ENCODE measurements at places on chromosomes 7 and 10.
A peak's percentile ranks its signal among the peaks of the same experiment; 100 is the strongest.

GRCh38 chr10:88473989-88474883 lies 108.9 kb downstream of the RNLS start:
- no peak for DNase-seq

DNA sequence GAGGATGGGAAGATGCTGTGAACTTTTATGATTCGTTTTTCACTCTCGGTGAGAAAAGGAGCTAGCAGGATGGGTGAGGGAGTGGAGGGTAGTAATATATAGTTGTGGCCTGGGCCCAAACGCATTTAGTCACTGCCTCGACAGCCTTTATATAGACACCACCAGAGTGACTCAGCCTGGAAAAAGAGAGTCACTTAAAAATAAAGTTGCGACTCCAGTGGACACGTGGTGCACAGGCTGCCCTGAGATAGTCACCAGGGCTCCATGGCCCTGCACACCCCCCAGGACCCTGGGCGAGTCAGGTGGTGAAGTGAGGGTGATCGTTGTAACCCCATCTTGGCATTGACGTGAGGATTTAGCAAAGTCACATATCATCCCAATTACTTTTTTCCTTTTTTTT lies 106.7 kb downstream of the CUX1 start:
- DNase-seq, result no peak

- DNase-seq, result no peak
These were observed 19.6 kb downstream of the ZAN start for GRCh38 chr7:100752994-100753393.

- DNase-seq, result peak; percentile 75
These were observed 7.1 kb downstream of the PI4K2A start for GRCh38 chr10:97647556-97647955.

GRCh38 chr7:10913457-10913856 lies 60.2 kb upstream of the PHF14 start:
- DNase-seq, result peak; percentile 5

- no peak for DNase-seq
These were observed 28.0 kb downstream of the GLCCI1 start for GRCh38 chr7:7996568-7996967.

GRCh38 chr7:24981171-24981951 lies 1.4 kb upstream of the OSBPL3 start:
- DNase-seq, result peak; percentile 64

- DNase-seq, result no peak
These were observed 26.6 kb upstream of the FOXP2 start for GRCh38 chr7:114388021-114388420.

- peak; percentile 61 for DNase-seq
These were observed 39.5 kb downstream of the NT5C2 start for GRCh38 chr10:103153302-103154197.

- no peak for DNase-seq
These were observed 16.9 kb downstream of the NOM1 start for GRCh38 chr7:156966387-156966786.

DNA sequence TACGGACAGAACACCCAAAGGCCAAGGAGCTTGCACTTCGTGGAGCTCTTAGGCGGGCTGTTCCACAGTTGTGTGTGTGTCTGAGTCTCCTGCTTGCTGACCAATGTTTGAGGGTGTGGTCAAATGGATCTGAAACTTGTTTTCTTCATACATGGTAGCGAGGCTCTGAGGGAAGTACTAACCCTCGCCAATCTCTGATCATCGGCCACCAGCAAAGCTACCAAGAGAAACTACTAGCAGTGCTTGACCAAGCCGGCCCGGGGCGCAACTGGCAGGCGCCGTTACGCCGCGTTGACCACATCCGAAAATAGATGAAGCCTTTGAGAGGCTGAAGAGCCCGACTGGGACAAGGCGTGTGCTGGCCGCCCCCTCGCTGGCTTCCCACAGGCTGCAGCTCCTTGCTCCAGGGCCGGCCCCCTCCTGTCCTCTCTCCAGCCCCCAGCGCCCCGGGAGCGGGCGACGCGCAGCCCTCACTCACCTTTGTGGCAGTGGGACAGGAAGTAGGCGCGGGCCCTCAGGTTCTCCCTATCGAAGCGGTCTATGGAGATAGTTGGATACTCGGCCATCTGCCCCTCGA lies 384 bp downstream of the DCLRE1C start:
- DNase-seq, result peak; percentile 56

DNA sequence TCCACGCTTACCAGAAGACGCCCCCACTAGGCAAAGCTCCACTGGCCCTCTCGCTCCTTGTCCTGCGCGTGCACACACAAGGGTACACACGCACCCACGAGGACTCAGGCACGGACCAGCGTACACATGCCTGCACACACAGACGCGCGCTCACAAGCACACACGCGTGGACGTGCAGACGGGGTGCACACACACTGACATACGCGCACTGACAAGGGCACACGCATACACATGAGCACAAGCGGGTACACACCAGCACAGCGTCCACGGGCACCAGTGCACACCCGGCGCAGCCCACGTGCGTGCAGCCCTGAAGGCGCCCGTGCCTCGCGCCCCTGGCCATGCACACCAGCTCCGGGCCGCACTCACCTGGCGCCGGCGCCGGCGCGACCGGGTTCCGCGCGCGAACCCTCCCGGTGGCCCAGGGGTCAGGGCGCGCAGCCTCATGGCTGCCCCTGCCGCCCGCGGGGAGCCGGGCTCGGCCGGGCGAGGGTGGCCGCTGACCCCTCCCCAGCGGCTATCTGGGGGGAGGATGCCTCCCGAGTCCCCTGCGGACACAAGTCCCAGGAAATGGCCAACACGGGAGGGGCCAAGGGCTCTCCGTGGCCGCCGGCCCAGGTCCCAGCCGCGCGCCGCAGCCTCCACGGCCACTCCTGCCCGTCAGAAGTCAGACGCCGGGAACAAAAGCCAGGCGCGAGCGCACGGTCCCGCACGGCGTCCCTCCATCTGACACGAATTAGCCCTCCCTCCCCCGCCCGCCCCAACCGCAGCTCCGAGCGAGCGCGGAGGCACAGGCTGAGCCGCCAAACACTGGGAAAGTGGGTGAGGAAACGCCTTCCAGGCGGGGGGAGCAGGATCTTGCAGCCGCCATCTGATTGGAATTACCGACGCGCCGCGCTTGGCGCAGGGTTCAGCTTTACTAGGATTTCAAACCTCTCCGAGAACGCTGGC lies 45.0 kb downstream of the TNS3 start:
- DNase-seq, result no peak

- no peak for DNase-seq
These were observed 595 bp downstream of the TBL2 start for GRCh38 chr7:73577627-73578341.

- peak; percentile 76 for DNase-seq
These were observed 648 bp upstream of the TMEM243 start for GRCh38 chr7:87220026-87220733.

GRCh38 chr10:73997461-73997786 lies 492 bp upstream of the VCL start:
- no peak for DNase-seq

DNA sequence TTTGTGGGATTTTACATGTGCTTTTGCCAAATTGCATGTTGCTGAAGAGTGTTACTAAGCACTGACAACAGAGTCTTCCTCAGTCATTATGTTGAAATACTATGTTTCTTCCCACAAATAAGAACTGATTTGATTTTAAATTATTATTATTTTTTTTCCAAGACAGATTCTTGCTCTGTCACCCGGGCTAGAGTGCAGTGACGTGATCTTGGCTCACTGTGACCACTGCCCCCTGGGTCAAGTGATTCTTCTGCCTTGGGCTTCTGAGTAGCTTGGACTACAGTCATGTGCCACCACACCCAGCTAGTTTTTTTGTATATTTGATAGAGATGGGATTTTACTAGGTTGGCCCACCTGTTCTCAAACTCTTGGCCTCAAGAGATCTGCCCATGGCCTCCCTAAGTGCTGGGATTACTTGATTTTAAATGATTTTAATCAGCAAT lies 42.3 kb downstream of the MINPP1 start:
- DNase-seq, result peak; percentile 53

DNA sequence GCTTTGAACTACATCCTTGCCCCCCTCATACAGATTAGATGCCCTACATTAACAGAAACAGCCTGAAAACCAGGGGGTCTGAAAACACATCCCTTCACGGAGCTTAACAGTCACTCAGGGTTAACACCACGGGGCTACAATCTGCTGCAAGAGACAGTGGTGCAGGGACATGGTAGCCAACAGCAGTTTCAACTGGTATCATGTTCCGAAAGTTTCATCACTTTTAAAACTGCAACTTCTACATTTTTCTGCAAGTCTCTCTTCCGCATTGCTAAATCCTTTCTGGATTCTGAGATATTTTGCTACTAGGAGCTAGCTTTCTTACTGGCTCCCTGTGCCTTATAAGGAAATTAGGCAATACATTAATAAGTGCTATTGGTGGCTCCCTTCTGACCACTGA lies 92.6 kb downstream of the JAZF1 start:
- peak; percentile 77 for DNase-seq

- DNase-seq, result no peak
These were observed 164.9 kb upstream of the RHOBTB1 start for GRCh38 chr10:61108915-61109314.

- DNase-seq, result no peak
These were observed 397.0 kb downstream of the CALN1 start for GRCh38 chr7:72015136-72015535.

DNA sequence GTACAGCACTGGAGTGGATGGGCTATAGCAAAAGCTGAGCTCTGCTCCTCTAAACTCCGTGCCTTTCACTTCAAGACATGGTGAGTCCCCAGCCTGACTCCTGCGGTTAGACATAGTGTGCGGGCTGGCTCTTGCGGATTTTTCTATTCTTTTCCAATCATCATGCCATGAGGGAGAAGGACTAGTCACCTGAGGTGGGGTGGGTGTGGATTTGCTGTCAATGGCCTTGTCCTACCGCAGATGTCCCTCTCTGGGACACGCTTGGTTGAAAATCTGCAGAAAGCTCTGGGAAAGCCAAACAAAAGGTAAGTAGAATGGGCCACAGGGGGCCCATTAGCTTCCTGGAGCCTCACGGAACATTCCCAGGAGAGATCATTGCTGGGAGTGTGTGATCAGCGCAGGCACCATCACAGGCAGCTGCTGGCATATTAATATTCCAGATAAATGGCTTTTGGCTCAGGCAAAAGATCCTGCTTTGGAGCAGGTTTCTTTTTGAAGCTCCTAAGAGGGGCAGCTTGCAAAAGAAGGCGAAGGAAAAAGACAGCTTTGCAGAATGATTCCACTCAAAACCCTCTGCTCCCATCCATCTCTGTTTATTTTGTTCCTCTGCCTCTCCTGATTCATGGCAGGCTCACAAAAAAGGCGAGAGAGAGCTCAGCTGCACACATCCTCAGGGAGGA lies 509.0 kb upstream of the ZMIZ1 start:
- DNase-seq, result no peak

DNA sequence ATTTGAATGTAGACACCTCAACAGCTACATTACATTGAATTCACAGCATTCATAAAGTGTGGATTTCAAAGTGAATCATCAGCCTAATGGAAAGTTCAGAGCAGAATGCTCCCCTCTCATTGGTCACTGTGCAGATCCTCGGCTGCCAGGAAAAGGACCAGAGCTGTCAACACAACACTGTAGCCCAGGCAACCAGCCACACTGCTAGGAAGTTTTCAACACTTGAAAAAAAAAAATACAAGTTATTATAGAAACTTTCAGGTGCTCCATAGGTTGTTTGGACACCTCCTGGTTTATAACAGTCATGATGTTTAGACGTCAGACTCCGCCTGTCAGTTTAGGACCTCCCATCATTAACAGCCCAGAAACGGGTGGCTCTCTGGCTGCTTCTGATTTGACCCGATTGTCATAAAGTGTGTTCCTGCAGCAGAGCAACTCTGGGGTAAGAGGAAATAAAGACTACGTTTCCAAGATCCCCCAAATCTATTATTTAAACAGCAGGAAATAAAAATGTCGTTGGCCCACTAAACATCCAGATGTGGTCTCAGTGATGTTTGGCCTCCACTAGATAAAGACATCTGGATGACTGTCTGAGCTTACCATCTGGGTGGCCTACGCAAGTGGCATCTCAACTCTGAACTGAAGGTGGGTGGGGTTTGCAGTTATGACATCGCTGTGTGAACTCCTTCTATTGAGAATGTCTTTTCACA lies 117.4 kb downstream of the CABCOCO1 start:
- no peak for DNase-seq

Data from inflammatory macrophage treated with lipopolysaccharide for 1 hour (primary cell).